ENCODE measurements at places on chromosomes 1 and 21.

DNA sequence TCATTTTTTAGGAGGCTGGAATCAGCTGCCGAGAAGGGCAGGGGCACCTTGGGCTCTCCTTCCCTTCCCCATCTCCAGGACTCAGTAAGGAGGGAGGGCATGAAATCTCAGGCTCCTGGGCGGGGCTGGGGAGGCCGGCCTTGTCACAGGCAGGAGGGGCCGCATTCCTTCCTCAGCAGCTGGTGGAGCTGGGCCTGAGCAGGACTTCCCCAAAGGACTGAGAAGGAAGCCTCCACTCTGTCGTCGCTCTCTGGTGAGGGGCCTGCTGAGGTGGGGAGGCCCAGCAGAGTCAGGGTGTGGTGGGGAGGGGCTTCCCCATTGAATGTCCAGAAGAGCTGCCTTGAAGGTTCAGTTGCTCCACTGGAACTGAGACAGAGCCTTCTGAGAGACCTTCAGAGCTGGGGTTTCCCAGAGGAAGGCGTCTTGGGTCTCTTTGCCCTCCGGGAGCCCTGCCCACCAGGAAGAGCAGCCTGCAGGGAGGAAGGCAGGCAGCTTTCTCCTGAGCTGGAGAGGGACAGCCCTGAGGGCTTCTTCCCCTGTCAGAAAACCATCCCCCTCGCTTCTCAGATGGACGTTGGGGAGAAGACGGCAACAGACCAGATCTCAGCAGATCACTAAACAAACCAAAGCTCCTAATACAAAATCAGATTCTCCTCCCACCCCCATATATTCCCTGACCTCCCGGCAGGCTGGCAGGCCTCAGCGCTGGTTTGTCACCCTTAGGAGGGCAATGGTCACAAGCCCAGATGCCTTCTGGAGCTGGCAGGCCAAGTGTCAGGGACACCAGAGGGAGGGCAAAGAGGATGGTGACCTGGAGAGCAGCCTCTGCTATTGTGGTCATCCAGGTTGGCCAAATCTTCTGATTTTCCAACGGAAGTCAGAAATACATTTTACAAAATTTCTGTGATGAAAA is 10.7 kb downstream of the KCNA10 start:
- DNase-seq: no peak

GRCh38 chr1:176987016-176987415 is 177.5 kb downstream of the ASTN1 start:
- DNase-seq: no peak

GRCh38 chr1:181033799-181034451 is at the start of gene MR1:
MR1 (plus strand) TSS chr1:181033983; CDS start chr1:181034008, 25 bp downstream.
- DNase-seq: peak; percentile 66

GRCh38 chr1:31063631-31064030 is 1.9 kb downstream of the PUM1 start:
- DNase-seq: no peak

GRCh38 chr1:70485624-70486023 is 74.6 kb downstream of the CTH start:
- DNase-seq: no peak

GRCh38 chr1:20603504-20604464 is 14.9 kb downstream of the CDA start:
- DNase-seq: no peak

DNA sequence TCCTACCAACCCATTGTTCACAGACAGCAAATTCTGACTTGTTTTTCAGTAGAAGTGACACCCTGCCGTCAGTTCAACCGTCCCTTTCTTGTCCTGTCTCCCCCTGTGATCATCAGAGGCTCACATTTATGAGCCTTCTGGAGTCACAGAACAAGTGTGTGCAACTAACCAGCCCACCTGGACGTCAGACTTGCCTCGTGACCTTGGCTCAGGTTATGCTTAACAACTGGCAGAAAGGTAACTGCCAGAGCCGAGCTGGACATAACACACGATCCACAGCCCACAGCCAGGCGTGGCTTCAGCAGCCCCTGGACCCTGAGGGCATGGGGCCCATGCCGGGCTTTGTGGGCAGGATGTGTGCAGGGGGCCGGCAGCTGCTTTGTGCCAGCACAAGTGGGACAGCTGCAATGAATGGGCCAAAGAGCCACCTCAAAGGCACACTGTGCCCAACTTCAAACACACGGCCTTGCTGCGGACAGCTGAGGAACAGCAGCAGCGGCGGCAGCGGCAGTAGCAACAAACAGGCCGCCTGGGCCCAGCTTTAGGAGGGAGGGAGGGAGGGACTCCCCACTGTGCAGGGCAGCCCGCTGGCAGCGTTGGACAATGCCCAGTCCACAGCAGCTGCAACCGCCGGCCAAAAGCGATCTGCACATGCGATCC is 103.9 kb downstream of the ZBTB18 start:
- DNase-seq: peak; percentile 4

DNA sequence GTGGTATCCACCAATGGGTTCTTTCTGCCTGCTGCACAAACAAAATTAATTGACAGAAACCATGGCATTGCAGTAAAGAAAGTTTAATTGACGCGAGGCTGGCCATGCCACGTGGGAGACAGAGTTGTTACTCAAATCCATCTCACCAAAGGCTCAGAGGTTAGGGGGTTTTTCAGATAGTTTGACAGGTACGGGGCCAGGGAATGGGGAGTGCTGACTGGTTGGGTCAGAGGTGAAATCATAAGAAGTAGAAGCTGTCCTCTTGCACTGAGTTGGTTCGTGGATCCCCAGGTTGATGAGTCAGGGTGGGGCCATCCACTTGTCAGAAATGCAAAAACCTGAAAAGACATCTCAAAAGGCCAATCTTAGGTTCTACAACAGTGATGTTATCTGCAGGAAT is 941 bp upstream of the TBCE start:
- DNase-seq: no peak

DNA sequence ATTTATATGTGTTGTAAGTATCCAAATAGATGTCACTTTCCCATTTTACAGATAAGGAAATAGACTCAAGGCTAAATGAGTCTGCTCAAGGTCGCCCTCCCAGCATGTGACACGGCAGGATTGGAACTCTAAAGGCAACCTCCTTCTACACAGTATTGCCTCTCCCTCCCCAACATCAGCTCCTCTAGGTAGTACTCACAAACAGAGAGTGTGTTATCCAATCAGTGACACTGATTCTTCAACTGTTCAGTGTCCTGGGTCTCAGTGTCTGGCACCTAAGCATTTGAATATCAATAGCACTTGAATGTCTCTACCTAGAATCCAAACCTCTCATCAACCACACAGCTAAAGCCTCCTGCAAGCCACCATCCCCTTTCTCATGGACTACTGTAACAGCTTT is 87.1 kb downstream of the DAB1 start:
- DNase-seq: no peak

All from SK-N-DZ (cell line).